ENCODE measurements at places on chromosomes 11 and 22.

DNA sequence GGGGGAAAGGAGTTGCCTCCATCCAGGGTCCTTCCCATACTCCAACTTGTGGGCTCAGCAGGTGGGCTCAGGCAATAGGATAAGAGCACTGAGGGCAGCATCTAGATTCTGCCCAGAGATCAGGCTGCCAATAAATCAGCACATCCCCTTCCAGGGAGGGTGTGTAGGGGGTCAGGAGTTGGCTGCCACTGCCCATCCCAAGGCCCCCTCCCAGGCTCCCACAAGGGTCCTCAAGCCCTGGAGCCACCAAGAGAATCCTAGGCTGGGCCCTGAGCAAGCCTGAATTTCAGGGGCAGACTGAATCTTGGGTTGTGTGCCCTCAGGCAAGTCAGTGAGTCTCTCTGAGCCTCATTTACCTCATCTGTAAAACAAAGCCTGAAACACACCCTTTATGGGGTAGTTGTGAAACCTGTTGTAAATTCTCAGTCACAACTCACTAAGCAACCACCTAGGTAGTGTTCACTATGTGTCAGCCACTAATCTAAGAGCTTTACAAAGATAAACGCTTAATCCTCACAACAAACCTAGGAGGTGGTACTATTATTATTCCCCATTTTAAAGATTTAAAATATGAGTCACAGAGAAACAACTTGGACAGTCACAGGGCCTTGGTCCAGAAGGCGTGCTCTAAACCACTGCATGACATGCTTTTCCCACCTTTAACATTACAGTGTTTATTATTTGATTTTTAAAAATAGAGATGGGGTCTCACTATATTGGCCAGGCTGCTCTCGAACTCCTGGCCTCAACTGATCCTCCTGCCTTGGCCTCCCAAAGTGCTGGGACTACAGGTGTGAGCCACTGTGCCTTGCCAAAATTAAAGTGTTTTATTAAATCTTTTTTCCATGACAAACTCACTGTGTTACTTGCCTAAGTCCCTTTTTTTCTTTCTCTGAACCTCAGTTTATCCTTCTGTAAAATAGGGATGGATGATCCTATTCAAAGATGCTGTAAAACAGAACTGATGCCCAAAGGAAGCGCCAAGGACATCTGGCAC, 36.2 kb downstream of the LMO1 start:
- H3K36me3 ChIP-seq = no peaks in the 10 kb centered on the region
- H3K27ac ChIP-seq = no peak overlapping the region
- no peaks in the 10 kb centered on the region for H3K4me1 ChIP-seq
- H3K4me3 ChIP-seq = no peak overlapping the region
- no peak for DNase-seq
- no peaks in the 10 kb centered on the region for H3K27me3 ChIP-seq

- no peak overlapping the region for H3K27ac ChIP-seq
- no peaks in the 10 kb centered on the region for H3K27me3 ChIP-seq
- H3K4me3 ChIP-seq = no peak overlapping the region
- no peak for DNase-seq
- peaks cover 47% of the 10 kb centered on the region for H3K36me3 ChIP-seq
These were observed 50.8 kb downstream of the BRD1 start for GRCh38 chr22:49776891-49777290.

DNA sequence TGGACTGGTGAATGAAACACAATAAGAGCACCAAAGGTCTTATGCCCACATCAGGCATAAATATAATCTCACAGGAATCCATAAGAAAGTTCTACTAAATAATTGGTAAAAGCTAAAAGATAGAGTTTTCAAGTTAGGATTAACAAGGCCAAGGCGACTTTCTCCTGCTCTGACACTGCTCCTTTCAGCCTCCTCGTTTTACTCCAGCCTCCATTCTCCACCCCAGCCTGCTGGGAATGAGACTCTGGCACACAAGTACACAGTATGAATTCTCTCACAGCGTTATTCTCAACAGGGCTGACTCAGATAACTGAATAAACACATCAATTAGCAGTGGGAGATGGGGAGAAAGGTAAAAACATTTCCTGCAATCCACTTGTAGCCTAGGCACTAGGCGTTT, 94.9 kb downstream of the APOL5 start:
- H3K4me3 ChIP-seq = no peak overlapping the region
- no peaks in the 10 kb centered on the region for H3K36me3 ChIP-seq
- H3K4me1 ChIP-seq = no peaks in the 10 kb centered on the region

DNA sequence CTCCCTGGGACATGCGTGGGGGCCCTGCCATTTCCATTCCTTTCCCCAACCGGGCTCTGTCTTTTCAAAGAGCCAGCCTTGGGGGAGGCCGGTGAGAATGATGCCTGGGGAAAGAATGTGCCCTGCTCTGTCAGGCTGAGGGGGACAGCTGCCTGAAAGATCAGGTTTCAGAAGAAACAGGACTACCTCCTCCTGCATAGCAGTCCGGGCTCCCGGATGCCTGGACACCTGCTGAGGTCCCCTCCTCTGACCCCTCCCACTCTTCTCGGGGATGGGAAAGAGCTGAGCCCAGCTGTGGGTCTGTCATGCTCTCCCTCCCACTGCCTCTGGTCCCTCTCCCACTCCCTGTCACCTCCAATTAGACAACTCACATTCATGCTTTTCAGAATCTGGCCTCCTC, 41.8 kb upstream of the CDON start:
- no peaks in the 10 kb centered on the region for H3K4me1 ChIP-seq
- H3K27me3 ChIP-seq = no peaks in the 10 kb centered on the region
- H3K4me3 ChIP-seq = no peak overlapping the region
- no peak for DNase-seq

GRCh38 chr11:76626266-76626665, 44.3 kb downstream of the LRRC32 start:
- no peaks in the 10 kb centered on the region for H3K36me3 ChIP-seq
- H3K4me1 ChIP-seq = peaks cover 8% of the 10 kb centered on the region
- no peak for DNase-seq

- H3K4me1 ChIP-seq = no peaks in the 10 kb centered on the region
- H3K27ac ChIP-seq = no peak overlapping the region
- no peak overlapping the region for H3K4me3 ChIP-seq
- no peaks in the 10 kb centered on the region for H3K36me3 ChIP-seq
These were observed 59.7 kb upstream of the GDPD4 start for GRCh38 chr11:77361184-77361583.

DNA sequence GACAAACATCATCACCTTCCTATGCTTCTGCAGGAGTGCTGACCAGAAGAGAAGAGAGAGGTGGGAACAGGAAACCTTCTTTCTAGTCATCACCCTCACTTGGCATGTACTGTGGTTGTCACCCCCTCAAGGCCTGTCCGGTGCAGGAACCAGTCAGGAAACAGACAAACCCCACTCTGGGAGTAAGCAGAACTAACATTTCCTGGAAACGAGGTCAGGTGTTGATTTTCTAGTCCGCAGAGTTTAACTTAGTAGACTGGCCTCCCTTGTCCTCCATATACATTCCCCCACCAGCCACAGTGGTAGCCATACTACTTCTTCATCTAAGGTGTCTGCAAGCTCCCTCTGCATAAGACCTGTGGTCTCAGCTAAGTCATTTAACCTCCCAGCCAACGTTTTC, 80.7 kb upstream of the NCAM1 start:
- H3K27me3 ChIP-seq = no peaks in the 10 kb centered on the region
- no peak overlapping the region for H3K4me3 ChIP-seq
- DNase-seq = no peak
- no peak overlapping the region for H3K27ac ChIP-seq

DNA sequence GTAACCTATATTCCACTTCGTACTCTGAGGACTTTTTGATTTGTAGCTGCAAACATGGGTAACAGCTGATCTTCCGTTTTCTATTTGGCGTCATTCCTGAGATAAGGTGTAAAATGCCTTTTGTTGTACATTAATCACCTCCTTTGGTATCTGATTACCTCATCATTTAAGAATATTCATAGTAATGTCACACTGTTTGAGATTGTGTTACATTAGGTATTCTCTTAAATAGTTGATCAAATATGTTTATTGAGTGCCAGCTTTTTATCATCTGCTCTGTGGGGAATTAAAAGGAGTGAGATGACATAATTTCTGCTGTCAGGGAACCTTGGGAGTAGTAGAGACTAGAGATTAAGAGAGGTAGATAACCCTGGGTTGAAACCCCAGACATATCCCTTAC, 5.9 kb downstream of the NCAM1 start:
- peaks cover 8% of the 10 kb centered on the region for H3K27me3 ChIP-seq
- H3K27ac ChIP-seq = no peak overlapping the region
- H3K36me3 ChIP-seq = no peaks in the 10 kb centered on the region
- no peak for DNase-seq

DNA sequence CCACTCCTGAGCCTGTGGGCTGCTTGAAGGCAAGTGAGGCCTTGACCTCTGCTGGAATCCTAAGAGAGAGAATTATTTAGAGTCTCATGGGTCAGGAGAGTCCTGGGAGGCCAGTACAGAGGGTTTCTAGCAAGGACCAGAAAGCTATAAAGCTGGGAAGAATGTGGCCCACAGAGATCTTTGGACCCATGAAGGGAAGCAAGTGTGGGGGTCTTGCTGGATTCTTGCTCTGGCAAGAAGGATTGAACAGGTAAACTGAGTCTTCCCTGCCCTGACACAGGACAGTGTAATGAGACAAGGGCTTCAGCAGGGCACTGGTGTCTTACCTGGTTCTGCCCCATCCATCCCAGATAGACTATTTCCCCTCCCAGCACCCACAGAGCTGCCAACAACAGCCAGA, 18.4 kb downstream of the EIF3F start:
- no peaks in the 10 kb centered on the region for H3K4me1 ChIP-seq
- no peaks in the 10 kb centered on the region for H3K27me3 ChIP-seq
- H3K27ac ChIP-seq = no peak overlapping the region
- H3K4me3 ChIP-seq = no peak overlapping the region

GRCh38 chr11:1792461-1792860, 28.7 kb upstream of the CTSD start:
- DNase-seq = no peak
- no peak overlapping the region for H3K4me3 ChIP-seq
- H3K27ac ChIP-seq = no peak overlapping the region
- no peaks in the 10 kb centered on the region for H3K27me3 ChIP-seq
- peaks cover 5% of the 10 kb centered on the region for H3K4me1 ChIP-seq
- no peaks in the 10 kb centered on the region for H3K36me3 ChIP-seq

DNA sequence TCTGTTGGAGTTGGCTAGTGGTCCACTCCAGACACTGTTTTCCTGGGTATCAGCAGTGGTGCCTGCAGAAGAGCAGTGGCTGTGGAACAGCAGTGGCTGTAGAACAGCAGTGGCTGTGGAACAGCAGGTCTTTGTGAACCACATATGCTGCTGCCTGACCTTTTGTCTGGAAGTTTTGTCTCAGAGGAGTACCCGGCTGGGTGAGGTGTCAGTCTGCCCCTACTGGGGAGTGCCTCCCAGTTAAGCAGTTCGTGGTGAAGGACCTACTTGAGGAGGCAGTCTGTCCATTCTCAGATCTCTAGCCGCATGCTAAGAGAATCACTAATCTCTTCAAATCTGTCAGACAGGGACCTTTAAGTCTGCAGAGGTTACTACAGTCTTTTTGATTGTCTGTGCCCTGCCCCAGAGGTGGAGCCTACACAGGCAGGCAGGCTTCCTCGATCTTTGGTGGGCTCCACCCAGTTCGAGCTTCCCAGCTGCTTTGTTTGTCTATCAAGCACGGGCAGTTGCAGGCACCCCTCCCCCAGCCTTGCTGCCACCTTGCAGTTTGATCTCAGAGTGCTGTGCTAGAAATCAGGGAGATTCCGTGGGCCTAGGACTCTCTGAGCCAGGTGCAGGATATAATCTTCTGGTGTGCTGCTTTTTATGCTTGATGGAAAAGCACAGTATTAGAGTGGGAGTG, 89.1 kb upstream of the TRIM48 start:
- H3K4me3 ChIP-seq = no peak overlapping the region
- peak; percentile 20 for DNase-seq
- H3K4me1 ChIP-seq = no peaks in the 10 kb centered on the region
- no peaks in the 10 kb centered on the region for H3K27me3 ChIP-seq
- H3K27ac ChIP-seq = no peak overlapping the region

GRCh38 chr22:48088926-48089536, 1326.6 kb downstream of the TBC1D22A start:
- H3K36me3 ChIP-seq = no peaks in the 10 kb centered on the region
- DNase-seq = no peak
- H3K27ac ChIP-seq = no peak overlapping the region
- no peaks in the 10 kb centered on the region for H3K27me3 ChIP-seq
- no peak overlapping the region for H3K4me3 ChIP-seq

DNA sequence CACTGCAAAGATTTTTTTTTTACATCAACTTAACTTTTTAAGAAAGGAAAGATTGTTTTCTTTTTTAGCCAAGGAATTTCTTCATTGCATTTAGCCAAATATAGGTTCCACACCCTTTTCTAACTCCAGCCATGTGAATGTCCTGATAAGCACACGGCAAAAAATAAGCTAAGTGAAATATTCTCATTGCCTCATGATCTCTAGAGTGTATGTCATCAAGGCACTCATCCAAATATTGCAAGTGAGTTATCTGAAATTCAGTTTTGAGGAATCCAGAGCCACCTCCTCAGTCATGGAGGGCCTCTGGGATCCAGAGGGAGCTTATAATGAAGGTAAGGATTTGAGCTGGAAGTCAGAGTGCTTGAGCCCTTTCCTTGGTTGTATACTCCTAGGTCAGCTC, 80.0 kb downstream of the BLID start:
- H3K27ac ChIP-seq = no peak overlapping the region
- no peaks in the 10 kb centered on the region for H3K27me3 ChIP-seq
- DNase-seq = no peak

DNA sequence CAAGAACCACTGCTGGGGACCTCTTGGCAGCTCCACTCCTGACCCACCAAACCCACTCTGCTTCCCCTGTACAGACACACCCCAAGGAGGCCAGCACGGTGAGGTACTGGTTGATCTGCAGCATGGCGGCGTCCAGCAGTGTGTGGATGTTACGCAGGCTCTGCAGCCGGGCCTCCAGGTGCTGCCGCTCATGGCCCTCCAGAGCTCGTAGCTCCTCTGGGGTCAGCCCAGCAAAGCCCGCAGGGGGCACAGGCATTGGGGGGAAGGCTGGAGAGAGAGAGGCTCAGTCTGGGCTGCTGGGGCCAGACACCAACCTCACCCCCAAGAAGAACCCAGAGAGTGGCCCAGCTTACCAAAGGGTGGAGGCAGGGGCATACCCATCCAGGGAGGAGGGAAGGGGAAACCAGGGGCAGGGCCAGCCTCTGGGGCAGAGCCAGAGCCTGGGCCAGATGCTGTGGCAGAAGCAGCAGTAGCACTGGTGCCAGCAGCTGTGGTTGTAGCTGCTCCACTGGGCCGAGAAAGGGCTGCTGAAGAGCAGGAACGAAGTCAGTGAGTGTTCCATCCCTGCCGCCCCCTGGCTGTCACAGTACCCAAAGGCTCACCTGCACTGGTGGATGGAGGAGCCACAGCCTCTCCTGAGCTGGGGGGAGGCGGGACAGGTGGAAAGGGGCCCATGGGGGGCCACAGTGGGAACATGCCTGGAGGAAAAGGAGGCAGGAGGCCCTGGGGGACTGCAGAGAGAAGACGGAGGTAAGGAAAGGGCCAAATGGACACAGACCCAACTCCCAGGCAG, 4.5 kb downstream of the SYVN1 start:
- H3K27me3 ChIP-seq = no peaks in the 10 kb centered on the region
- peaks cover 77% of the 10 kb centered on the region for H3K36me3 ChIP-seq
- no peak for DNase-seq
- H3K4me1 ChIP-seq = peaks cover 18% of the 10 kb centered on the region
- H3K4me3 ChIP-seq = no peak overlapping the region
